ENCODE measurements at places on chromosomes 4 and X. TPM values are rescaled to one million over a fixed set of nuclear protein-coding genes. Genes with fewer than 3 reads are reported as not detected.

Gene PCDH19
- polyA plus RNA-seq = 0.02 TPM

DNA sequence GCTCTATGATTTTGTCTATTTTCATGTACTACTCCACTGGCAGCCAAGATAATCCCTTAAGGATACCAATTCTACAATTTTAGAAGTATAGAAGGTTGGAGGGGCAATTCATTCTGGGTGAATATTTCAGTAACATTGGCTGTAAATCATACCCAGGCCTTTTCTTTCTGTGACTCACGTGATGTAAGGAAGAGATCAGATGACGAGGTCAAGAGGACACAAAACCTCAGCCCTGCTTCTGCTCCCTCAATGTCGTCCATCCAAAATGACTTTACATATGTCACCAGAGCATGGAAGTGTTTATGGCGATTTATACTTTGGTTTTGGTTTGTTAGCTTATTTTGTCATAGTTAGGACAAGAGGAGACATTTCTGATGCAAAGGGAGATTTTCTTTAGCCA lies 70.7 kb upstream of the SLC4A4 start:
- no peak for DNase-seq

DNA sequence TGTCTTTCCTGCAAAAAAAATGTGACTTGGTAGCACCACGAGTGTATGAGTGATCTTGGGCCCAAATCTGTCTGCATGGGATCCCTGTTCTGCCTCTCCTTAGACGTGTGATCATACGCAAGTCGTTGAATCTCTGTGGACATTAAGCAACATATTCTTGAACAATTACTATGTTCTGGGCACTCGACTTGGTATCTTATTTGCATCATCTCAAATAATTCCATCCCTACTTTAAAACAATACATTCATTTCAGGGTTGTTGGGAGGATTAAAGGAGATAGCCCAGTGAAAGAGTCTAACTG lies 145.4 kb upstream of the CPEB2 start:
- DNase-seq = no peak

Gene TSPAN6
- polyA plus RNA-seq = 20.9 TPM

- no peak for DNase-seq
Observed at GRCh38 chrX:103538728-103539127, 19.4 kb upstream of the RAB40A start.

- no peak for DNase-seq
Observed at GRCh38 chr4:56078866-56079265, 130.1 kb downstream of the CEP135 start.

All from SK-N-SH (cell line).